ENCODE measurements at places on chromosomes 5 and 9.
A peak's percentile ranks its signal among the peaks of the same experiment; 100 is the strongest.

- DNase-seq = no peak
Measured at GRCh38 chr5:123997462-123998215, 485.7 kb downstream of the CSNK1G3 start.

DNA sequence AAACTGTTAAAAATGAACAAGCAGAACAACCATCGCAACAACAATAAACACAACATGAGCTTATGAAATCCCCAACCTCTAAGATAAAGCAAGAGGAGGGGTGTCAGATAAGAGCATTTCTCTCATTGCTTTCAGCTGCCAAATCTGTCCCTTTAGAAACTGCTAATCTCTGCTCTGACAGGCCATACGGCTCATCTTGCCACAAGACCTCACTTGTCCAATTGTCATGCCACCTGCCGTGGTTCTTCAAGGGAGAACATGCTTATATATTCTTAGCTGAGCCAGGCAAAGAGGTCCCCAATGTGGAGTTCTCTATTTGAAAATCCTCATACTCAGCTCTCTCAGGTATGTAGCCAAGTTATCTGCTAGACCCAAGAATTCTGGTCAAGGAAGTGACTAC is 405.0 kb upstream of the TNC start:
- DNase-seq = no peak

DNA sequence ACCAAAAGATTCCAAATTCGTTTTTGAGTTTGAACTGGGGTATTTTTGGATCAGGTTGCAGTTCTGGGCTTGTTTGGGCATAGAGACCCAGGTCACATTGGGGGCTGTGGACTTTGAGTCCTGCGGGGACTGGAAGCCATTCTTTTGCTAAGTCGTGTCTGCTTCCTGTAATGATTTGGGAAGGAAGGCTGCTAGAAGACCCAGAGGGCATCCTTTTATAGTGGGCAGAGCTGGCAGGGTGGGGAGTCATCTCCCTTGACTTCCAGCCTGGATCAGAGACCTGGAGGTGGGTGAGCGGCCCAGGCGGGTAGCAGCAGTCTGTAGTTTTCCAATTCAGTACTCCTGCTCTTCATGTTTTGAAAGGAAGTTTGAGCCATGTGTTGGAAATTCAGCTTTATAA is 11.3 kb downstream of the ZNF618 start:
- no peak for DNase-seq

- DNase-seq = no peak
Measured at GRCh38 chr5:131810510-131811249, 13.9 kb upstream of the FNIP1 start.

- DNase-seq = no peak
Measured at GRCh38 chr5:181224390-181225229, 1.5 kb downstream of the TRIM41 start.

DNA sequence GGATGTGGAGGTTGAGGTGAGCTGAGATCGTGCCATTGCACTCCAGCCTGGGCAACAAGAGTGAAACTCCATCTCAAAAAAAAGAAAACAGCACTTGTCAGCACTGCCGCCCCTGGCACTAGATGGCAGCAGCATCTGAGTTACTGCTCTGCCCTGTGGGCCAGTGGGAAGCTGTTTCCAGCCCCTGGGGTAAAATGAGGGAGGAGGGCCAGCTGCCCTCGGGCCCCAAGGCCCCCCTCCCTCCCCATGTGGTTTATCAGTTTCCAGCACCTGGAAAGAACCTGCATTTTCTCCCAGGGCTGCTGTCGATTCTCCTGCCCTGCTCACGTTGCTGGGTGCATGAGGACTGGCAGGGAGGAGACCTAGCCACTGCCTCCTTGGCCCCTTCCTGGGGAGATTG is 13.2 kb upstream of the CEL start:
- DNase-seq = no peak

GRCh38 chr5:102758576-102758975 is 3.5 kb downstream of the PAM start:
- no peak for DNase-seq

DNA sequence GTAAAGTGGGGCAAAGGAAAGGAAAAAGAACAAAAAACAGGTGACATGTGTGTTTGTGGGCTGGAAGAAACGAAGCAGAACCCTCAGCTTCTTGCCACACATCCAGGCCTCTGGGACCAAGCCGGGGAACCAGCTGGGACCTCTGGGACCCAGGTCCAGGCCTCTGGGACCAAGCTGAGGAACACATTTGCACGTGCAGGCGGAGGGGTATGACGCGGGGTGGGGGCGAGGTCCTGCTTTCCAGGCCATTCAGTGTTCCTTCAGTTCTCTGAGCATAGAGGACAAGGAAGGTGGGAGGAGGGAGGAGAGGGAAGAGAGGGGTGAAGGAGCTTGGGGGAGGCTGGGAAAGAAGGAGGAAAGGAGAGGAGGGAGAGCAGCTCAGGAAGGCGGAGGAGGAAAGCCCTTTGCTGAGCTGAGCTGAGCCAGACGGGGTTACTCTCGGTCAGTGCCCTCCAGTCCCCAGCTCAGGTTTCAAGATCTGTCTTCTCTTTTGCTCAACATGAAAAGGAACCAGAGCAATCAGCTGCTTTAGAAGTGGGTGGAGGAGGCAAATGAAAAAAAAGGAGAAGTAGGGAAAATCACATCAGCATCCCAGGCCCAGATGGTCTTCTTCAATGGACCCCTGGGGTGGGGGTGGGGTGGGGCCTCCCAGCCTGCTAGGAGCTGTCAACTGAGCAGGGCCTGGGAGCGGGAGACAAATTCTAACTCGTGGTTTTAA is 59.1 kb downstream of the ABCA1 start:
- DNase-seq = no peak

- DNase-seq = no peak
Measured at GRCh38 chr9:132381966-132382541, 24.6 kb downstream of the TTF1 start.

DNA sequence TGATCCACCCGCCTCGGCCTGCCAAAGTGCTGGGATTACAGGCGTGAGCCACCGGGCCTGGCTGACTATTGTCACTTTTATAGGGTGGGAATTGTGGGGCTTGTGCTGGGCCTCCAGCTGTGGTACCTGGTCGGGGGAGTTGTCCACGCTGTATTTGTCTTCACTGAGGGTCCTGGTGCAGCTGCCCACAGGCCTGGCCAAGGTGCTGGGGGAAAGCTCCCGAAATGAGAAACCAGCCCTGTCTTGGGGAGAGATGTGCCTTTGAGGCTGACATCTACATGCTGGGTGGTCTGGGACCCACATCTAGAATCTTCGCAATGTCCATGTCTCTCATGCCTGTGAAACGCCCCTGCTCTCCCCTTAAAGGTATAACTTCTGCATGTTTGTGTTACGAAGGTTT is 2.6 kb downstream of the EXOC3 start:
- DNase-seq = no peak

GRCh38 chr5:180291234-180291940 is 496 bp downstream of the MAPK9 start:
- DNase-seq = peak; percentile 47

GRCh38 chr5:137315534-137316345 is 183.4 kb downstream of the SPOCK1 start:
- DNase-seq = no peak

DNA sequence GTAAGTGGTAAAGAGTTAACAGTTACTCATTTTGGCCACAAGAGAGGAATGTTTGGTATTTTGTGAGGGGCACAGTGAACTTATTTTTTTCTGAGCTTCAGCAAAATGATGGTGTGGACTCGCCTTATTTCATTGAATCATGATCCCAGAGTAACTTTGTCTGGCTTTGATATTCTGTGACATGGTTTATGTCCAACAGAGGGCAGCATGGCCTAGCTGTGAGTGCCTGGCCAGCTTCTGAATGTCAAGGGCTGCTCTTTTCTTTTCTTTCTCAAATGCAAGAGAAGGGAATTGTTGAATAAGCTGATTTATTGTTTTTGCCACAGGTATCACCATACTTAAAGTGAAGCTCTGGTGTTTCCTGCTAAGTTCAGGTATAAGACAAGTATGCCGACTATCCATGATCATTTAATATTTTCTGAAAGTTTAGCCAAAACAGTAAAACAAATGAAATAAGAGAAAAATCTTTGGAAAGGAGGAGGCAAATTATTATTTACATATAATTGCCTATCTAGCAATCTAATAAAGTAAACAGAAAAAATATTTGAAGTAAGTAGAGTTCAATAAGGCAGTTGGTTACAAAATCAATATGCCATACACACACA is 31.7 kb downstream of the MRPL22 start:
- no peak for DNase-seq

DNA sequence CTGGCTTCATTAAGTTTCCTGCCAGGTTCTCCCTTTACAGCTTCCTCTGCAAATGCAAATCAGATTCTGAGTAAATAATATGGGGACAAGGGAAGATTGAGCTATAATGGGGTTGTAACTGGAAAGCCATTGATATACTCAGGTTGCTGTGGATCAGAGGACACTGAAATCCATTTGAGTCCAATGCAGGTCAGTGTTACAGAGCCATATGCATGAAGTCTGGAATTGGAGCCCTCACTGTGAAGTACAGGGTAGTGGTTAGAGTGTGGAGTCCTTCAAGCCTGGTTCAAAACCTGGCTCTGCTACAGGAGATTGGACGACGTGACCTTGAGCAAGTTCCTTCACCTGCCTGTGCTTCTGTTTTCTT is 48.7 kb downstream of the TIMD4 start:
- DNase-seq = no peak

DNA sequence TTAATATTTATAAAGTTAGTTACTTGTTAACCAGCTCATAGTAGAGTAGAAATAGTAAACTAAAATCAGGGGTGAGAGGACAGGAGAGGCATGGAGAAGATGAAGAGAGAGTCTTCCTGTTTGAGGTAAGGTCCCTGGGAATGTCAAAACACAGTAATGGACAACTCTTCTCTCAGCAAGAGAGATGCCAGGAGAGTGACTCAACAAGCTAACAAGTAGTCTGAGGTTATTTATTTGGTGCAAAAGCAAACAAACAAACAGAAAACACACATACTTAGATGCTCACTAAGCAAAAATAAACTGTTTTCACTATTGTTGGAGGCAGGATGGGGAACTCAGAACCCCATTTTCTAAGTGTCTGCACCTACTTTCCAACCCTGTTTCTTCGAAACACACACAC is 333.2 kb upstream of the RFX3 start:
- DNase-seq = no peak

DNA sequence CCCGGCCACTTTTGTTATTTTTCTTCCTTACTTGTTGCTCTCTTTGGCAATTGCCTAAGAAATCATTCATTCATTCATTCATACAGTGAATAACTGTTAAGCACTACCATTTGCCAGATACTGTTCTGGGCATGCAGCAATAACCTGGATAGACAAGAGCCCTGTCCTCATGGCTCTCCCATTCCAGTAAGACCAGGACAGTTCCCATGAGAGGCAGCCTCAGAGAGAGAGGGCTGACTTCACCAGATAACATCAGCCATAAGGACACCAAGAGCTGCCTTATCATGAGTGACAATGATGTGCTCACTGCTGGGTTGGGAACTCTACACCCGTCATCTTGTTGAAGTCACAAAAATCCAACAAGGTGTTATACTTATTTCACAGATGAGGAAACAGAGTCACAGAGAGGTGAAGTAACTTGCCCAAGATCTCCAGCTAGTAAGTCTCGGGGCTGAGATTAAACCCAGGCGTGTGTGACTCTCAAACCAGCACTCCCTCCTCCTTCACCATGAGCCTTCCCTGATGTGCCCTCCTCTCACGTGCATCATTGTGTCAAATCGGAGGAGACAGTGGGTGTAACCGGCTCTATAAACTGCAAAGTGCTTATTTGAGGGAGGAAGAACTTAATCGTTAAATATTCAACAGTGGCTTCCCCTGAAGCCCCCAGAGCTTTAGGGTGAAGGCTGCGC is 61.1 kb upstream of the TBC1D2 start:
- DNase-seq = no peak

- DNase-seq = no peak
Measured at GRCh38 chr5:176609724-176610434, at the start of gene GPRIN1. TSS of gene GPRIN1 (minus strand) at chr5:176610156. CDS start at chr5:176599834, 10,322 bp downstream.

- DNase-seq = no peak
Measured at GRCh38 chr5:59099270-59099994, 516.6 kb downstream of the RAB3C start.

GRCh38 chr5:43852279-43852678 is 249.3 kb downstream of the NNT start:
- DNase-seq = no peak

DNA sequence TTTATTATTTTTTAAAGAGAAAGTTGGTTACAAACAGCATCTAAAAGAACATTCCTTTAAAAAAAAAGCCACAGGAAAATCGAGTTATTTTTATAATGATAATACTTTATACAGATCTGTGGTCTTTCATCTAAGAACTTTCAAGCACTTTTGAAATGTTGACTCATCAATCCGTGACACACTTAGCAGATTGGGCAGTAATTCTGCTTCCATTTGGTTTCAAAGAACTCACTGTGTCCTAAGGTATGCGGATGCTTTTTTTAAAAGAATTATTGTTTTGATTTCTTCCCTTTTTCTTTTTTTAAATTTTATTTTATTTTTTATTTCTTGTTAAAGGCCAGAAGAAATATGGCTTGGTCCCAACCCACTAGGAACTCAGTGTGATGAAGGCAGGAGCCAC is 147.8 kb downstream of the AOPEP start:
- DNase-seq = no peak

DNA sequence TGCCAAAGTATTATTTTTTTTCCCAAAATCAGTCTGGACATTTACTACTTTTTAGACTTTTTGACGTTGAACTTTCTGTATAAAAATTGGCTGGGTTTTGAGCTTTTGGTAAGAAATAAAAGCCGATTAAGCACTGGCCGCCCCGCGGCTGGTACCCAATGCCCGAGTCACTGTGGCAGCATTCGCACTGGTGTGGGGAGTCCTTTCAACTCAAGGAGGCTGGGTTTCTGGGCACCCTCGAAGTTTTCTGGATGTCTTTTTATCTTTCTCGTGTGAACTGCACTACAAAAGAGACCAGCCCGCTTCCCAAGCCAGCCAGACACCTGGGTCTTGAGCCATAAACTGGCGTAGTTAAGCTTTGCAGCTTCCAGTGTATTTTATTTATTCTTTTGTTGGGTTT is 72.0 kb upstream of the OTULINL start:
- no peak for DNase-seq

GRCh38 chr5:117943541-117943940 is 1044.8 kb downstream of the DTWD2 start:
- no peak for DNase-seq

- no peak for DNase-seq
Measured at GRCh38 chr9:137167277-137167746, 2.5 kb downstream of the LRRC26 start.

DNA sequence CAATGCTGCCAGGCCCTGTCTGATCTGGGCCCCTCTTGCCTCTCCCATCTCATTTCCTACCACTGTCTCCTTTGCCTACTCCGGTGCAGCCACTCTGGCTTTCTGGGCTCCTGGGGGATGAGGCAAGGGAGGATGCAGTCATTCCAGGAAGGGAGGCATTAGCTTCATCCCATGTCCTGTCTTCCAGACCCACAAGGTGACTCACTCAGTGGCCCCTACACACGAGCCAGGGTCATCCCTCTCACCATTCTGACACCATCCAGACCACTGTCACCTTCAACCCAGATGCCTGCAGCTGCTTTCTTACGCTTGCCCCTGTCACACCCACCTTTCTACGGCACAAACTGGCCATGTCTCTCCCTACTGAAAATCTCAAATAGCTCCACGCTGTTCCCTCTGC is 19.1 kb downstream of the ACSL6 start:
- DNase-seq = no peak

All from right atrium auricular region (tissue), 2 donors.